NCI-H1092 (cell line): ENCODE measurements at places on chromosomes 1 and 21.

GRCh38 chr1:64850846-64851245, 106.0 kb downstream of the RAVER2 start:
- DNase-seq = no peak

GRCh38 chr1:200040481-200041138, 13.1 kb downstream of the NR5A2 start:
- DNase-seq = no peak

GRCh38 chr1:237610157-237610556, 280.6 kb downstream of the ZP4 start:
- DNase-seq = no peak

GRCh38 chr1:223820515-223820858, 25.3 kb downstream of the TP53BP2 start:
- DNase-seq = no peak

- no peak for DNase-seq
These were observed 26.9 kb downstream of the DAP3 start for GRCh38 chr1:155715777-155716176.

DNA sequence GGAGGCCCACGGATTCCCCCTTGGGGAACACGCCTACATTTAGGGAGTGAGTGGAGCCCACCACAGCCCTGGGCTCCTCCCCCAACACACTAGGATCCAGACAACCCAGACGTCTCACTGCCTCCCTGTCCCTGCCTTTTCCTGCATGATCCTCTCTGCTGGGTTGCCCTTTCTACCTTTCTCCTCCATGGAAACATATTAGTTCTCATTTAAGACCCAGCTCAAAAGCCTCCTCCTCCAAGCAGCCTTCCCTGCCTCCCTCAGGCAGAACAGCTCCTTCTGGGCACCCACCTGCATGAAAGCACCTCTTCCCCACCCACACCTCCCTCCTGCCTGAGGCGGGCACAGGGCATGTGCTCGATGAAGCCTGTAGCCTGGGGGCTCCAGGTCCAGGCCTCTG, 10.7 kb downstream of the COL8A2 start:
- DNase-seq = no peak

- DNase-seq = no peak
These were observed 41.1 kb upstream of the BCL10 start for GRCh38 chr1:85317560-85317959.

GRCh38 chr1:234836045-234836681, 226.2 kb upstream of the IRF2BP2 start:
- no peak for DNase-seq

- no peak for DNase-seq
These were observed 4.8 kb downstream of the ABCB10 start for GRCh38 chr1:229553621-229554130.

- no peak for DNase-seq
These were observed 141.3 kb downstream of the ZZZ3 start for GRCh38 chr1:77541162-77541545.

DNA sequence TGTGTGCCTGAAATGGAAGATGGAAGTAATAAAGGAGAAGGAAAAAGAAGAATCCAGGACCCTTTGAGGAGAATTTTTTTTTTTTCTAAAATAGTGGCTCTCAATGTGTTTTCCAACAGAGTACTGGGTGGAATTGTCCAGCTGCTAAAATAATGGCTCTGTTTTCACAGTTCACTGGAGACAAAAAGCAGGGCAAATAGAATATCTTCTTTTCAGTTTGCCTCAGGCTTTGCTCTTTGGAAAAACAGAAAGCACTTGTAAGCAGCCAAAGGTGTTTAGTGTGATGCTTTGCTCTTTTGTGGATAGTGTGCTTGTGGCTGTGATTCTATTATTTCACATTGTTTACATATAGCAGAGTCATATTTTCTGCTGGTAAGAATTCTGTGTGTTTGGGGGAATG, 77.4 kb upstream of the MROH9 start:
- DNase-seq = no peak

GRCh38 chr1:55288245-55288644, 73.1 kb upstream of the USP24 start:
- peak; percentile 8 for DNase-seq
